ENCODE measurements at places on chromosomes 6 and 20.

GRCh38 chr6:30212865-30213666, at the start of gene TRIM26:
TRIM26 (minus strand) TSS chr6:30213406; CDS start chr6:30199103, 14,303 bp downstream.
- no peak for DNase-seq

DNA sequence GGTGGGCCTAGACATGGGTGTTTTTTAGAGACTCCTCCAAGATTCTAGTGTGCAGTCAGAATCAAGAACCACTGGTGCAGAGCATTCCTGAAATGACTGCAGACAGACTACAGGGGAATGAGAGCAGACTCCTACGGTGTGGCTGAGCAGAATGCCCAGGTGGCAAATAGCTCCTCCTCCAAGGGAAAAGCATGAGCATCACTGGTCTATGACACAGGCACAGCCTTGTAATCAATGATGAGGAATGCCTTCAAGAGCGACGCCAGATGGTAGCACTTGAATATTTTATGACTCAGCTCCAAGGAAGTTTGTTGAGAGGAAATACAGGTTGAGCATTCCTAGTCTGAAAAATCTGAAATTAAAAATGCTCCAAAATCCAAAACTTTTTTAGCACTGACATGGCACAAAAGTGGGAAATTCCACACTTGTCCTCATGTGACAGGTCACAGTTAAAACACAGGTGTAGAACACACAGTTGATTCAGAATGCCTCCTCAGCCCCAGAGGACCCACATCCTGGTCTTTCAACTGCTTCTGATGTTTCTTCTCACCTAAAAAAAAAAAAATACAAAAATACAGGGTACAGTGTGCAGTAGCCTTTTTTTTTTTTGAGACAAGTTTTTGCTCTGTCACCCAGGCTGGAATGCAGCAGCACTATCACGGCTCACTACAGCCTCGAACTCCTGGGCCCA, 10.6 kb upstream of the FAM8A1 start:
- peak; percentile 82 for DNase-seq

- no peak for DNase-seq
These were observed 37.0 kb upstream of the PRL start for GRCh38 chr6:22333802-22334201.

GRCh38 chr6:4351520-4352321, 216.3 kb upstream of the ECI2 start:
- DNase-seq, result peak; percentile 39

- no peak for DNase-seq
These were observed 420.5 kb downstream of the MAFB start for GRCh38 chr20:40268321-40269075.

DNA sequence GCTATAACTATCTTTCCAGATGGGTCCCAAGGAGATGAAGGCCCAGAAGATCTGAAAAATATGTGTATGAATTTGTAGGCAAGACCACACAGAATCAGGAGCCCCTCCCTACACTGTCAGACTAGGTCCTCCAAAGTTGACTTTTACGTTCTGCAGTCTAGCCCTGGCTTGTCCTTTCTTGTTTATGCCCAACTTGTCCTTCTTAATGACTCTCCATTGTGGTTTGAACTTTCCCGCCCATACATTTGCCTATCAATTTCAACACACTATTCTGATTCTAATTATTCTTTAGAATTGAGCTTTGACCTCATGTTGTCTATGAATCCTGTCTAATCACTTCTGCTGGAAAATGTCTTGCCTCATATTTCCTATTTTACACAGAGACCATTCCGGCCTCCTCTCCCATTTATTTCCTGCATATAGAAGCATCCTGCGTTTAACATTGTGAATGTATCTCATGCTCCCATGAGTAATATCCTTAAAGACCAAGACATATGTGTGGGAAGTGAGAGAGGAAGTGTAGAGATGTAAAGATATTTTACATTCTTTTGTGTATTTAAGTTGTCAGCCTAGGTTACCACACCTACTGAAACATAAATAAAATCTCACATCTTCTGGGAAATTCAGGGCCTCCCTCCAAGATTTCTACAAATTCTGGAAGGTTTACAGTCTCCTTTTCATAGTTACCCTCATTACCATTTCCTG, 348.3 kb downstream of the BCKDHB start:
- no peak for DNase-seq

DNA sequence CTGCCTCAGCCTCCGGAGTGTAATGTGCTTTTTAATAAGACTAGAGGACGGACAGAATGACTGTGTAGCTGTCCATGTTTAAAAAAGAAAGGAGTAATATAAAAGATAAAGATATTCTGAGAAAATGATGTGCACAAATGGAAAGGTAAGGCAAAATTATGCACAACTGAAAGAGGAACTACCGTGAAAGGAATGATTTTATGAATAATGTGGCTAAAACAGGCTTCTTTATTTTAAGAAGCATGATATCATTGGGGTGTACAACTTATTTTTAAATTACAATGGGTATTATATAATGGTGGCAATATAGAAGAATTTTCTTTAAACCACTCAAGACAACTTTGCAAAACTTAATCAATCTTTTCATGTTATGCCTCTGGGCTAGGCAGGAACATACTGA, 78.1 kb downstream of the FIG4 start:
- DNase-seq, result no peak

DNA sequence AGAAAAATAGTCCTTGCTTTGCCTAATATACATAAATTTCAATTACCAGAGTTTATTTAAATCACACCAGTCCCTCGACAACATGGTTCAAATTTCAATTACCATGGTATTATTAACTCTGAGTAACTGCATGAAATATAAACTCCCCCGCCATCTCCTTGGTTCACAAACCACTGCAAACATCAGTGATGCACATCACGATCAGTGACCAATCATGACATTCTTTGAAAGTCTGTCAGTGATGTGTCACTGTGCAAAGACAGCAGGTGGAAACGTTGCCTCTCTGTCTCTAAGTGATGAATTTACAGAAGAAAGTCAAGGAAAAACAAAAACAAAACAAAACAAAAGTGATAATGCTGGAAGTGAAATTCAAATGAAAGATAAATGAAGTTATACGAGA, 86.7 kb downstream of the TASP1 start:
- DNase-seq, result no peak

DNA sequence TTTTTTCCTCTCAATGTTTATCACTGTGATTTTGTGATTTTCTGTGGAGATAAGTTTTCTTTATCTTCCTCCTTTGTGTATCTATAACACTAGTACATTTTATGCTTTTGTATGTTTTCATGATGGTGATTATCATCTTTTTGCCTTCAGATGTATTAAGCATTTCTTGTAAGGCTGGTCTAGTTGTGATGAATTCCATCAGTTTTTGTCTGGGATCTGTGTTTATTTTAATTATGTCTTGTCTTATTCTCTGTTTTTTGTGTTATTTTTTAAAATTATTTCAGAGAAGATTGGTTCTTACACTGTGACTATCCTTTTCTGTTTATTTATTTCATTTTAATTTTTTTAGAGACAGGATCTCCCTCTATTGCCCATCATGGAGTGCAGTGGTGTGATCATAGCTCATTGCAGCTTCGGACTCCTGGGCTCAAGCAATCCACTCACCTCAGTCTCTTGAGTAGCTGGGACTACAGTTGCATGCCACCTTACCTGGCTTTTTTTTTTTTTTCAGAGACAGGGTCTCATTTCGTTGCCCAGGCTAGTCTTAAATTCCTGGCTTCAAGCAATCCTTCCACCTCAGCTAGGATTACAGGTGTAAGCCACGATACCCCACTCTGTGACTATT, 187.4 kb downstream of the SLC16A10 start:
- no peak for DNase-seq

GRCh38 chr6:170182093-170182780, 108.6 kb downstream of the DLL1 start:
- DNase-seq, result no peak

DNA sequence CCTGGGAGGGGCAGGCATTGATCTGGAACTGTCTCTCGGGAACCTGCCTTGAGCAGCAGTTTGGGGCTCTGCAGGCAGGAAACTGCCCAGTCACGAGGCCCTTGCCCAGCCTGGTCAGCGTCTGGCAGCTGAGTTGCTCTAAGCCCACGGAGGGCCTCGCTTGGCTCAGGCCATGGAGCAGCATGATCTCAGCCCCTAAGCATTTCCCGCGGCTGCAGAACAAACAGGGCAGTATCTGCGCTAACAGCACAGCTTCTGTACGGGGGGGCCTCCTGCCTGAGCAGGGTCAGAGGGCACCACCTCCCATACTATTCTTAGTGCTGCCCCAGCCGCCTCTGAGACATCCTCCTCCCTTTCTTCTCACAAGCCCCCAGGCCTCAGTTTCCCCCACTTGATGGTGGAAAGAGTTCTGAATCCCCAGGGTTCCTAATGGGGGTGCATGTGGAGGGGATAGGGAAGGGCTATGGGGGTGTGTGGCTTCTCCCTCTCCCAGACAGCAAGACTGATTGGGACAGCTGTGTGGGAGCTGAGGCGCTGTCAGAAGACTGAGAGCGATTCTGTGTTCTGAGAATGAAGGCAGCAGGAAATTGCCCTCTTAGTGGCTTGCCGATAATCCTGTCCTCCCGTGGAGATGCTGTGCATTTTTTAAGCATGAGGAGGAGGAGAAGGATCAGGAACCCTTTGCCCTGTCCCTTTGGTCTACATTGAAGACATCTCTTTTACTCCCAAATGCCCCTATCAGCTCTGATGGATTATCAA, 46.4 kb downstream of the MOCS1 start:
- peak; percentile 58 for DNase-seq

GRCh38 chr6:16498237-16498636, 259.9 kb downstream of the GMPR start:
- DNase-seq, result no peak

DNA sequence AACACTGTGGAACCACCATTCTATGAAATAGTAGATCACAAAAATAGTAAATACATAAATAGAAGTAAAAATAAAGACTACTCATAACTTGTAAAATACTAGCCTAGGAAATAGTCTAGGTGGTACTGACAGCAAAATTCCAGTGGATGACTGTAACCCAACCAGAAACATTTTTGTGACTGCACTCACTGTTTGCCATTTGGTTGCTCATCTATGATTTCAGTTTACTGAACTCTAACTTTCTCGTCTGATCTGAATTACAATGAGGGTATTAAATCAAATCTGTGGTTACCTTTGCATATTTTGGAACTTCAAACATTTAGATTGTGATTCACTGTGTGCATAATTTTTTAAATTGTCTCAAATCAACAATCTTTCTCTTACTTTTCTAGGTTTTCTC, 151.1 kb downstream of the KHDC1L start:
- no peak for DNase-seq

DNA sequence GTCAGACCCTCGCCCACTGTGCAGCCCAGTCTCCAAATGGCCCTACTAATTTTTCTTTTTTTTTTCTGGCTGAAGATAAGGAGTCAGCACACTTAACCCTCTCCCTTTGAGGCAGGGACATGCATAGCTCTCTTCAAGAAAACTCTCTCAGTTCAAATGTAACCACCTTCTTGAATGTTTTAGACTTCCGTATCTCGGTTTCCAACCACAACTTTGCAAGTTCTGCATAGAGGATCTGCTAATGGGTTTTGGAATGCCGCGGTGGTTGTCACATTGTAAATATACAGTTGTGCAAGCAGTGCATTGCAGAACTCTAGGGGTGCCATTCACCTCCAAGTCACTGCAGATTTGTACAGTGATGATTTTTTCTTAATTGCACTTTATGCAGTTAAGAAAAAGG, 59.4 kb upstream of the SLC35B3 start:
- no peak for DNase-seq

- no peak for DNase-seq
These were observed 11.2 kb upstream of the FRMD1 start for GRCh38 chr6:168090064-168090690.

GRCh38 chr6:45801471-45802289, 214.0 kb downstream of the CLIC5 start:
- no peak for DNase-seq

GRCh38 chr6:51289041-51289440, 470.4 kb downstream of the TFAP2B start:
- no peak for DNase-seq

DNA sequence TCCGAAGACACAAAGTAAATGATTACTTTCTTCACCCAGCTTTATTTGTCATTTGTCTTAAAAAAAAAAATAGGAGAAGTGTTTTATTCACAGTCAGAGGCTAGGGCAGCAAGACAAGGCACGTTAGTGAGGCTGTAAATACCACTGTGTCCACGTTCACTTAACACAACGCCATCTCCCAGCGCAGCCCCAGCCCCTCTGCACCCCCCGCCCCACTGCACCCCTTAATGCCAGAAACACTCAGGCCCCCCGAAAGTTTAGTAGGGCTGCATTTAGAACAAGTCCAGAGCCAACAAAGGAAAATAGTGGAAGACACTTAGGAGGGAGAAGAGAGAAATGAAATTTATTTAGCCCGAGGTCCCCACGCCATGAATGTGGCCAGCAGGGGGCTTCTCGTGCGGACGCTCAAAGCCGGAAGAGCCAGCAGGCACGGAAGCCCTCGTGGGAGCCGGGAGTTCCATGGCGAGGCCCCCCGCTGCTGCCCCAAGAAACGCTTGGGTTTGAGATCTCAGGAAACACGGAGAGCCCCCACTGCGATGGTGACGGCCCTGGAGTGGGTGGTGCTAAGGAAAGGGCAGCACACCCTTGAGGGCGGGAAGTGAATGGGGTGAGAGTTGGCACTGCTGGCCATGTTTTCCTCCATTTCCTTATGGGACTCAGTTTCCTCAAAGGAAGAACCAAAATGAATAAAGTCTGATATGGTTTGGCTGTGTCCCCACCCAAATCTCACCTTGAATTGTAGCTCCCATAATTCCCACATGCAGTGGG, 50.2 kb downstream of the IYD start:
- DNase-seq, result no peak

- no peak for DNase-seq
These were observed 76.5 kb downstream of the SYNJ2 start for GRCh38 chr6:158058171-158058651.

- DNase-seq, result no peak
These were observed 4.7 kb downstream of the ADA start for GRCh38 chr20:44646641-44647274.

- DNase-seq, result no peak
These were observed 593 bp upstream of the COL9A3 start for GRCh38 chr20:62816031-62816883.

- no peak for DNase-seq
These were observed 21.3 kb upstream of the RREB1 start for GRCh38 chr6:7086488-7086887.

DNA sequence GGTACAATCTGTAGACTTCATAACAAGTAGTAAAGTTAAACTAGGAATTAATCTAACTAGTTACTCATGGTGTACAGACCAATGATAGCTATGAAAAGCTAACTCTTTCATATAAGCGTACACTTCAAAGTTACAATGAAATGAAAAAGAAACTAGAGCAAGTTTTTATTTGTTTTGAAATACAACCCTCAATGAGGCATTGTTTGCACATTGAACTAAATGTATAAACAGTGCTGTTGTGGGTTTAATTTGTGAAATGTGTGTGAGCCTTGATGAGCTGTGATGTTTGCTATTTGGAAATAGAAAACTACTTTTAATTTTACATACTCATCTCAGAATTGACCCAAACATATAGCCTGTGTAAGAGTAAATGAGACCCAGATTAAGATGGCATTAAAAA, 11.1 kb upstream of the EYA4 start:
- no peak for DNase-seq

- peak; percentile 54 for DNase-seq
These were observed 201.1 kb downstream of the OGFRL1 start for GRCh38 chr6:71489736-71490135.

GRCh38 chr20:62606551-62607201, 35.6 kb upstream of the SLCO4A1 start:
- DNase-seq, result no peak
